Activated CD4-positive, CD25-positive, alpha-beta regulatory T cell (primary cell): ENCODE measurements at places on chromosomes 1 and 21.

DNA sequence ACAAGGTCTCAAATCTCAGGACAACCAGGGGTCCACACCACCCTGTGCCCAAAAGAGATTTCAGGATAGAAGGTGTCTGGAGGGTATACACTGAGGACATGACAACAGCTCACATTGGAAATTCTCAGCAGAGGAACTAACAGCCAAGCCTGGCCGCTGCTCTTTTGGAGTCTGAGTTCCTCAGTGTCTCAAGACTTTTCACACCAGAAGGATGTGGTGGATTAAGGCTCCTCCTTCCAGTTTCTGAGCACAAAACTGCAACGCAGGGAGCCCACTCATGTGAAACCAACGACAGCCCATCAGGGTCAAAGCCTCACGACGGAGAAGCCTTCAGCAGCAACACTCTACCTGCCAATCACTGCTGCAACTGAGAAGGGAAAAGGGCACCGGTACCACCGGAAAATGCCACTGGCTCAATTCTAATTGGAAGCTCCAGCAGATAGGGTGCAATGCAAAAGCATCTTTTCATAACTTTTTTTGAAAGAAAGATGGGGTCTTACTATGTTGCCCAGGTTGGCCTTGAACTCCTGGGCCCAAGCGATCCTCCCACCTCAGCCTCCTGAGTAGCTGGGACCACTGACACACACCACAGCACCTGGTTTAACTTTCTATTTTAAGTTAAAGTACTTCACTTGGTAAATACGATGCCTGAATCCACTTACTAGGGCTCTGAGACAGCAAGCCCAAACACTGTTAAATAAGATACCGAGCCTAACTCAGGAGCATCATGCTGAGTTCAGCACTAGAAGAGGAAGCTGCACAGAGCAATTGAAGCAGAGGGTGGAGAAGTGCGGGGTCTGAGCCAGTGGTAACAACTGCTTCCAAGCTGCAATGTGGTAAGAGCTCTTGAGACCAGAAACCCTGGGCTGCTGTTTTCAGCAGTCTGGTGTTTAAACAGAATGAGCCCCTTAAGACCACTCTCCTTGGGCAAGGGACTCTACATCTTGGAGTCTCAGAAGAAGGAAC lies 7.8 kb downstream of the CAPZB start:
- DNase-seq: no peak

- DNase-seq: no peak
Measured at GRCh38 chr21:16196001-16196400, 466.2 kb downstream of the USP25 start.

- DNase-seq: no peak
Measured at GRCh38 chr1:68495968-68496679, 758 bp downstream of the DEPDC1 start.

DNA sequence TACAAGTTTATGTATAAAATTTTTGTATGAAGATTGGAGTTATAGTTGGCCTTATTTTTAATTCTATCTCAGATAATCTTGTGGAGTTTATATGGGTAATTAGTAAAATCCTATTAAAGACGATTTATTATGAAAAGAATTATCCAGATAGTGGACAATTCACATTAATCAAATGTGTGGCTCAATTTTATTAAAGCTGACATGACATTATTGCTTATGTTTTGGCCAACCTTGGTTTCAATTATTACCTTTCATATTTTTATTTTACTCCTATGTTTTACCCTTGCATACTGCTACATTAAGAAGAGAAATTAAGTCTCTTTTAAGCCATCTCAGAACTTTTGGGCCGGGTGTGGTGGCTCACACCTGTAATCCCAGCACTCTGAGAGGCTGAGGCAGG lies 110.0 kb downstream of the ITSN1 start:
- DNase-seq: no peak
